AG09319 (cell line): ENCODE measurements at places on chromosomes 16 and 17.

DNA sequence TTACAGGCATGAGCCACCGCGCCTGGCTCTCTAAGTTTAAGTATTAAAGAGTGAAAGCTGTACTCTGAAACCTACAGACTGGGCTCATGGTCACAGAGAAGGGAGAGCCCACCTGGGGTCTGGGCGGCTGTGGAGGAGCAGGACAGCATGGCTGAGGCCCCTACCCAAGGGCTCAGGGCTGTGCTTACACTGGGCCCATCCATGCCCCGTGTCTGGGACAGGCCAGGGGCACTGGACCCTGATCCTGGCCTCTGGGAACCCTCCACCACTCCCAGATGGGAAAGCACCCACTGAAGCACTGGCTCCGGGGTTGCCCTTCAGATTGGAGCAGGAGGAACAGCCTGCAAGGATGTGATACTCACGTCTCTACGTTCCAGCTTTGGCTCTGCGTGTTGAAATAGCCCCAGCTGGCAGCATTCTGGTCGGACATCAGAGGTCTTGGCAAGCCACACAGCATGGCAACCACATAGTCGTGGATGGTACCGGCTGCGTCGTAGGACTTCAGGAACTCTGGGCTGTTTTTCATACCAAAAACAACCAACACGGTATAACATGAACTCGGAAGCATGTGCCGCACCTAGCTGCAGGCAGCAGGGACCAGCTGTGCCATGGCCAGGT is 13.0 kb downstream of the SHPK start:
- DNase-seq, result no peak

- DNase-seq, result no peak
These were observed 37.0 kb downstream of the STX8 start for GRCh38 chr17:9538626-9539025.

- DNase-seq, result no peak
These were observed 9.1 kb downstream of the TEKT3 start for GRCh38 chr17:15332338-15332737.

GRCh38 chr16:5382484-5382883 is 284.9 kb upstream of the EEF2KMT start:
- DNase-seq, result no peak

- no peak for DNase-seq
These were observed 98.9 kb downstream of the PRKCB start for GRCh38 chr16:23934610-23935236.

DNA sequence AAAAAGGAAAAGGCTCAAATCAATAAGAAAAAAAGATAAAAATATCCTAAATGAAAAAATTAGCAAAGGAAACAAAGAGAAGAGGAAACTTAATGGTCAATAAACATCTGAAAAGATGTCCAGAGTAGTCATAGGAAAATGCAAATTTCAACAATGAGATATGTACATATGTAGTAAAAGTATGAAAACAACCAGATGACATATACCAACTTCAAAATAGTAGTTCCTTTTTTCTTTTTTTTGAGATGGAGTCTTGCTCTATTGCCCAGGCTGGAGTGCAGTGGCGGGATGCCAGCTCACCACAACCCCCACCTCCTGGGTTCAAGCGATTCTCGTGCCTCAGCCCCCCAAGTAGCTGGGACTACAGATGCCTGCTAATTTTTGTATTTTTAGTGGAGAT is 21.7 kb upstream of the NFAT5 start:
- no peak for DNase-seq

DNA sequence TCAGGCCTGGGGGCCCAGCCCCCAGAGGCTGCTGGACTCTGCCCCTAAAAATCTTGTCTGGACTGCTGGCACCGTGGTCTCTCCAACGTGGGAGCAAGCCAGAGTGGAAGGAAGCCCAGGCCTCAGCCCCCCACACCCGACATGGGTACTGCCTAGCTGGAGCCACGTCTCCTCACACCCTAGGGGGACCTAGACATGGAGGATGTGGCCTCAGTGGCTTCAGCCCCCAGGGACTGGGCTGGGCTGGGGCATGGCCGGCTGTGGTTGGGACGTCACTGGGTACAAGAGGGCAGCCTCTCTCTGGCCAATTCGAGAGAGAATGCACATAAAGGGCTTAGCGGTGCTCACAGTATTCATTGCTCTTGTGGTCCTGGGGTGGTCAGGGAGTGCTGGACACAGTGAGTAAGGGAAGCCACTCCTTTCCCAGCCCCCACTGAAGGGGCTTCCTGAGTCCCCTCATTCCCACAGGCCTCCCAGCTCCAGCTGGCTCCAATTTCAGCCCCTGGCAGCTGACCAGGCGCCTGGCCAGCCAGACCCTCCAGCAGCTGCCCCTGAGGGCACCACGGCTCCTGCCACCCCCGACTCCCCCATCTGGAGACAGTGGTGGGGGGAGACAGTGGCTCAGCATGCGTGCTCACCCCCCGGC is 1.1 kb downstream of the CDH15 start:
- no peak for DNase-seq

GRCh38 chr17:4490637-4491061 is 8.0 kb upstream of the SPNS2 start:
- no peak for DNase-seq

DNA sequence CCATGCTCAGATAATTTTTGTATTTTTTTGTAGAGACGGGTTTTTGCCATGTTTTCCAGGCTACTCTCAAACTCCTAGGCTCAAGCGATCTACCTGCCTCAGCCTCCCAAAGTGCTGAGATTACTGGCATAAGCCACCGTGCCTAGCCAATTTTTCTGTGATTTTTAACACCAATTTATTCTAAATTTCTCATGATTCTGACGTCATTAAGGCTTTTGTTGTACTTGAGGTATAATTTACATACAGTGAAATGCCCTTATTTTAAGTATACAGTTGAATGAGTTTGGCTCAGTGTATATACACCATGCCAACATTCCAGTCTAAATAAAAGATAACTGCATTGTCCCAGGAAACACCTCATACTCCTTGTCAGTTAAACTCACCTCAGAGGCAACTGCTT is 77.4 kb downstream of the TMEM132E start:
- DNase-seq, result no peak

DNA sequence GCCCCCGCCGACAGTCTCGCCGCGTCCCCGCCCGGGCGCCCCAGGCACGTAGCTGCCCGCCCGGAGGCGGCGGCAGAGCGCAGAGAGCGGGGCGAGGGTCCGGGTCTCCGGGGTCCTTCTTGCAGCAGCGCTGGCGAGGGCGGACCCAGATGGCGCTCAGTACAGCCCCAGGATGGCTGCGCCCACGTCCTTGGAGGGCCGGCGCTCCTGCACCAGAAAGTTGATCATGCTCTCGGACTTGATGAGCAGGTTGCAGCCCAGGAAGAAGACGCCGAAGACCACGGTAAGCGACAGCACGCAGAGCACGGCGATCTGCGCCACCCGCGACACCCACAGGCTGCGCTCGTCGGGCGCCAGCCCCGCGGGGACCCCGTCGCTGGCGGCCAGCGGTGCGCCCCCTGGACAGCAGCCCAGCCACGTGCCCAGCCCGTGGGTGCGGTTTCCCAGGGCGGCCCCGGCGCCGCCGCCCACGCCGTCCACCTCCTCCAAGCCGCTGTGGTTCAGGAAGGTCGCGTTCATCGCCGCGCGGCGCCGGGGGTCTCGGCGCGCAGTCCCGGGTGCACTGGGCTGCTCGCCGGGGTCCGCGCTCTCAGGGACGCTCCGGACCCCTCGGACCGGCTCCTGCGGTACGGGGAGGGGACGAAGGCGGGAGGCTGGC is 435 bp downstream of the RPRML start:
- DNase-seq, result no peak

GRCh38 chr17:43845766-43846165 is 1.2 kb upstream of the CD300LG start:
- no peak for DNase-seq

- DNase-seq, result no peak
These were observed 11.1 kb upstream of the WFDC1 start for GRCh38 chr16:84283314-84284153.
